ENCODE measurements at places on chromosomes 7 and 10.

DNA sequence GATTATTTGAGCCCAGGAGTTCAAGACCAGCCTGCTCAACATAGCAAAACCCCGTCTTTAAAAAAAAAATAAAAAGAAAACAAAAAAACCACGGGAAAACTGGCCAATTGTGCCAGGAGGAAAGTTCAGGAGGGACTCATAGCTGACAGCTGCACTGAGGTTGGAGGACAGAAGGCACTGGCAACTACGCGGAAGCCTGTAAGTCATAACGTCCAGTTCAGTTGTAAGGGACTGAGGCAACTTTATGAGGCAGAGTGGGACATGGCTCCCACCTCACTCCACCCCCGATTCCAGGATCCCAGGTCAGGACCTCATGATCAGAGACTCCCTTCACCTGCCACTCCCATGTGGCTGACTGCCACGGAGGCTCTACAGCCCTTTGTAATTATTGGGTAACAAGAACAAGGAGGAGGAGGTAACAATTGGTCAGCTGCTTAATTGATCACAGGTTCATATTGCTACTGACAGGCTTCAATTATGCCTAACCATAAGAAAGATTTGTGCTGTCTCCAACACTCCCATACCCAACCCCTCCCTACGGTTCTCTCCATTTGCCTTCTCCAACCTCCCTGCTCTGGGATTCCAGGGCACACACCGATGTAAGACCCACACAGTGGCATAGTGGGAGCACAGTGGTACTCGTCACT, 1.9 kb upstream of the CCL24 start:
- DNase-seq = no peak

DNA sequence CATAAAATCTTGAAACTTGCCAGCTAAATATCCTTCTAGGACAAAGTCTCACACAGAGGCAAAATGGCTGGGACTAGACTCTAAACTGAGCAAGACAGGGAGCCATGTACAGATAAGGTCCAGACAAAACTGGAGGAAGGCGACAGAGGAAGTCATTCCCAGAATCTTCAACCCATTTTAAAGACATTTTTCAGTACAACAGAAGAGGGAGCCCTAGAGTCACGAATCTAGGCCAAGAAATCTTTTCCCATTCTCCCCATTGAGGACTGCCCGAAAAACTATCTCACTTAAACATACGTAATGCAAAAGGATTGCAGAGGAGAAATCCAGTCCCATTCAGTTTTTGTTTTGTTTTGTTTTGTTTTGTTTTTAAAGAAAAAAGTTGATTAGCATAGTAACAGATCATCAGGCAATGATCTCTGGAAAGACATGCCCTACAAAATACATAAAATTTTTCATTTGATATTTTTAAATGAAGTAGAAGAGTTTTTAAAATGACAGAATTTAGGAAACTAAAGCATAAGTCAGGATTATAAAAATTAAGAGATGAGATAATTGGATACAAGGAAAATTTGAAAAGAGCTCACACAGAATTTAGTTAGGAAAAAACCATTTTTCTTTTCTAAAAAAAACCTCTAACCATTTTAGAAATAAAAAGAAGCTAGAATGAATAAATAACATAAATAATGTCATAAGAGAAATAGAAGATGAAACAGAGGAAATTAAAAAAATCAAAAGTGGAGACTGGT, 16.9 kb upstream of the PRF1 start:
- no peak for DNase-seq

- DNase-seq = no peak
Observed at GRCh38 chr7:137342828-137343261, 688 bp downstream of the PTN start.

DNA sequence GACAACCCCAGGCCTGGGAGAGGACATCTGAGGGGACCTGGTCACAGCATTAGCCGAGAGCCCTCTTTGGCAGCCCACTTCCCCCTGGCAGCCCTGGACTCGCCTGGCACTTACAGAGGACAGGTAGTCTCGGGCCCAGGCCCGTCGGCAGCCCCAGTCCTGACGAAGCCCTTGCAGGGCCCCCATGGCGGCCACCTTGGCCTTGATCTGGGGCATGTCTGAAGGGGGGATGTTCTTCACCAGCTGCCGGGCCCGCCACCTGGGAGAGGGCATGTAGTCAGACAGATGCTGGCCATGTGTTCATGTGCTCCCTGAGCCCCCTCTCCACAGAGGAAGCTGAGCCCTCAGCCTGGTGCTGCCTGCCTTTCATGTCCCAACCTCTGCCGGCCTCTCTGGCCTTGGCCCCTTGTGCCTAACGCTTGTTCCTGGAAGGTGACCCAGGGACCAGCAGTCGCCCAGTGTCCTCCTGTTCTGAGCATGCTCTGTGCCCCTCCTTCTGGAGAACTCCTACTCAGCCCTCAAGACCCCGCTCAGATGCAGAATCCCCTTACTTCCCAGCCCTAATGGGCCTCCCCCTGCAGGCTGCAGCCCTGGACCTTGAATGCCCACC, 13.9 kb downstream of the MYO1G start:
- DNase-seq = peak; percentile 1

GRCh38 chr10:116654816-116655215, 34.1 kb downstream of the PNLIPRP2 start:
- no peak for DNase-seq

- DNase-seq = no peak
Observed at GRCh38 chr7:78139335-78139734, 340.8 kb downstream of the PHTF2 start.

GRCh38 chr10:36141856-36142560, 499.9 kb upstream of the FZD8 start:
- DNase-seq = no peak

DNA sequence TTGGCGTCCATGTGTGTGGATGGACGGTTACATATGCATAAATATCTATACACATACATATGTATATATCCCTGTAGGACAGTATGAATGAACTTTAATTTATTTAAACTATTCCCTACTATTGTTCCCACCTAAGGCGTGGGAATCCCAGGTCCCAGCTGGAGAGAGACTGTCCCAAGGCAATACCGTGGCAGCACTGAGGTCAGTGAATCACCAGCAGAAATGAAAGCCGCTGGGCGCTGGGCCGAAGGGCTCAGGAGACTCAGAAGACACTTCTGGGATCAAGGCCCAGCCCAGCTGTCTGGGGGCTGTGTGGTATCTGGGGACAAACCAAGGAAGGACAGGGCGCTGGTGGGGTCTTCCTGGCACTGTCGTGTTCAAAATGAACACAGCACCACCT, 49.6 kb upstream of the MYL10 start:
- no peak for DNase-seq

DNA sequence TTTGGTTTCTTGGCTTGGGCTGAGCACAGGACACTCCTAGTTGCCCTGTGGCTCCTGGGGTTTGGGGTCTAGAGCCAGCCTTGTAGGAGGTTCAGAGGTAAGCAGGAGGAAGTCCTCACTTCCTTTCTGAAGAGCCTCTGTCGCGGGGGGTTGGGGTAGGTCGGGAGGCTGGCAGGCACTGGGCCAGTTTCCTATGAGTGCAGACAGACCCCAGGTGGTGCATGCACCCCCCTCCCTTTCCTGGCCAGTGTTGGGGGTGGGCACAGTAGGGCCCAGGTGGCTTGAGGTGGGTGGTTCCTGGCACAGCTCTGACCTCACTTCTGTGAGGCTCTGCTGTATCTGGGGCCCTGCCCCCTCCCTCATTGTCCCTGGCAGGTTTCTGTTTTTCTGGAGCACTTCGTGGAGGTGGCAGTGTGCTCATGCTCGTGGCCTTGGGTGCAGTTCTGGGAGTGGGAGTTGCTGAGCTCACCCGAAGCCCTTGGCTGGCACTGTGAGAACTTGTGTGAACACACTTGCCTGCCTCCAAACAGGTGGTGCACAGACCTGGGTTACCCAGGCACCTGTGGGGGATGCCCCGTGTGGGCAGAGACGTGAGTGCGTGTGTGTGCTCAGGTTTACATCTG, 1.8 kb downstream of the PALD1 start:
- DNase-seq = no peak

- no peak for DNase-seq
Observed at GRCh38 chr7:158498443-158499081, 89.1 kb downstream of the PTPRN2 start.

DNA sequence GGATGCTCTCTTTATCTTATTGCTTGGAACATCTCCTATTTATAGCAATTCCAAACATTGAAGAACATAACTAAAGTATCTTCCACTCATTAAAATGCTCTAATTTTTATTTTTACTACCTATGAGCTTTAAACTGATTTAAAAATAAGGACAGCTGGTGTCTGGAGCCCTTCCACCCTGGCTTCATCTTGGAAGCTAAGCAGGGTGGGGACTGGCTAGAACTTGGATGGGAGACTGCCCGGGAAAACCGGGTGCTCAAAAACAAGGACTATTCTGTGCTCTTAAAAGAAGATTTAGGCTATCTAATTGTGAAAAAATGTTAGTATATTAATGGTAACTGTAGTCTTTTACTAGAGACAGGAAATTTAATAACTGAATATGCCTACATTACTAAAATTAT, 69.2 kb downstream of the ARMC3 start:
- DNase-seq = no peak

- DNase-seq = peak; percentile 93
Observed at GRCh38 chr10:18659125-18659818, at the start of gene ARL5B. Gene ARL5B, plus strand, starts transcription at chr10:18659431. Its CDS starts 207 bp downstream, at chr10:18659638.

DNA sequence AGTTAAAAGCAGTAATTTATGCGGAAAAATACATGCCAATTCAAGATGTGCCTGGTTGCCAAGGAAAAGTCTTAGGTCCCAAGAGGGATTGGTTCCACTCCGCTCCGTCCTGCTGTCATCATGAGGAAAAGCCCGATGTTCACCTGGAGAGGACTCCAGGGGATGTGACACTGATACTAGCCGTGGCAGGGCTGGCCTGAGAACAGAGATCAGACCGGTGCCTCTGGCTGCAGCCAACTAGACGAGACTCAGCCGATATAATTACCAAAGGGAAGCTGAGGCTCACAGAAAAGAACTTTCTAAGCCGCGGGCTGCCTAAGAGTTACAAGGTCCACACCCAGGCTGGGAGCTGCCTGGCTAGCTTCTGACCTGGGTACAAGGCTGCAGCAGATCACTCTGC, 81.3 kb upstream of the UNC5B start:
- DNase-seq = no peak

DNA sequence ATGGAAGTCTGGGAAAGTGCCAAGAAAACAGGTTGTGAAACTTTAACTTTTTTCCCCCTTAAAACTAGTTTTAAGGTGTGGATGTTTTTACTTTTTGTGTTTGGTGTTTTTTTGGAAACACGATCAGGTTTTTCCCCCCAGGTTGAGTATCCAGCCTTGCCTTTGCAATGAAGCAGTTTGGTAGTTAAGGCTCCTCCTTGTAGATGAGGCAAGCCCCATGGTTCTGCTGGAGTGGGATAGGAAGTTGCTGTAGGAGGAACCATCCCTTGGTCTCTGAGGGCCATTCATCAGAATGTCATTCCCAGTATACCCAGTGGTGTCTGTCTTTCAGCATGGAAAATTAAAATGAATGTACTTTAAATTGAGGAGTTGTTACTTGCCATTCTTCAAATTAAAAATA, 2.7 kb downstream of the CUL1 start:
- no peak for DNase-seq

DNA sequence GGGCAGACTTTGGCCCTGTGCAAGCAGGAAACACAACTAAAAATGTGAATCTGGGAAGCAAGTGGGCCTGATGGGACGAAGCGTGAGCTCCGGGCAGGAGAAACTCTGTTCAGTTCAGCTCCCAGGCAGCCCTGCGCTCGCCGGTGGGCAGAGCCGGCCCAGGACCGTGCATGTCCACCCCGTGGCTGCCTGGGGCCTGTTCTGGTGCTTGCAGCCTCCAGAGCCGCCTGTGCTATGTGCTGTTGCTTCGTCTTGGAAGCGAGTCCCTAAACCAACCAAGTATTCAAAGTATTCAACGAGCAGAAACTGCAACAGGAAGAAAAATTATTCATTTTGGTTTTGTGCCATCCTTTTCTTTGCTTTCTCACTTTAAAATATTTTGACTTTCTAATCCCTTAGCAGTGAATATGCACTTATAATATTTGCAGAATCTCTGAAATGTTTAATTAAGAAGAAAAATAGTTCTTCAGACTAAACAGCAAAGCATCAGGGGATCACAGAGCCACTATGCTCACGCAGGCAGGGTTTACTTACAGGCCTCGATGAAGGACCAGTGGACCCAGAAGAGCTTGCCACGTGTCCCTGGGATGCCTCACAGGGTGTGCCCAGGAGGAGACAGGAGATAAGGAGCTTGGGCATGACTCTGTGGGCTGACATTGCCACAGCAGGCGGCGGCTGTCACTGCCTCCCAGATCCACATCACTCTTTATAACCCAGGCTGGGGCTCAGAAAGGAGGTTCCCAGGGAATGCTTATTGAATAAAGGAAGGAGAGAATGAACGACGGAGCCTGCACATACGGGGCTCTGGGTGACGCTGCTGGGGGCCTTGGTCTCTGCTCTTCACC, 45.6 kb downstream of the VIPR2 start:
- DNase-seq = no peak

- DNase-seq = no peak
Observed at GRCh38 chr10:78960316-78960800, 108.4 kb upstream of the ZMIZ1 start.

- no peak for DNase-seq
Observed at GRCh38 chr7:72754312-72754711, 73.7 kb downstream of the TYW1B start.

GRCh38 chr7:54544527-54545240, 2.5 kb downstream of the VSTM2A start:
- DNase-seq = no peak

- DNase-seq = no peak
Observed at GRCh38 chr10:120945801-120946302, 94.7 kb downstream of the WDR11 start.

- no peak for DNase-seq
Observed at GRCh38 chr7:150947241-150947745, 30.8 kb downstream of the KCNH2 start.

DNA sequence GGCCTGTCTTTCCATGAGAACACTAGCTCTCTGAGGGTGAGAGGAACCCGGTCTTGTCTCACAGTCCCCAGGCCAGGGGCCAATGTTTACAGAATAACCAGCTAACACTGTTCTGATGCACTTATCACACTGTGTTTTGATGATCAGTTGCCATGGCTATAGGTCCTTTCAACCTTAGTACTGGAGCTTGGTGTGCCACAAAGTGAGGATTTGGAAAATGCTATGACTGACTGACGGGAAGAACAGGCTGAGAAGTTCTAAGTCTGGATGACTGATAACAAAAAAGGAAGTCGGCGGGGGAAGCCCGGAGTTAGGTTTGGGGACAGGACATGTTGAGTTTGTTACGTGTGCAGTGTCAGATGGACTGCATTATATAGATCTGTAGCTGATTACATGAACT, 141.8 kb downstream of the CTTNBP2 start:
- DNase-seq = no peak

GRCh38 chr7:29502133-29502532, 61.5 kb upstream of the PRR15 start:
- DNase-seq = no peak

- DNase-seq = no peak
Observed at GRCh38 chr7:149409895-149410294, 51.0 kb downstream of the ZNF777 start.

GRCh38 chr7:12314199-12314598, 89.5 kb downstream of the VWDE start:
- no peak for DNase-seq

- no peak for DNase-seq
Observed at GRCh38 chr10:119246862-119247549, 39.6 kb downstream of the GRK5 start.

All from activated CD4-positive, alpha-beta T cell treated with anti-CD3 and anti-CD28 coated beads, Interleukin-2, amount 50 U/mL, for 24 hours (primary cell).